Left colon (tissue), 2 donors: ENCODE measurements at places on chromosomes 3 and 15.

DNA sequence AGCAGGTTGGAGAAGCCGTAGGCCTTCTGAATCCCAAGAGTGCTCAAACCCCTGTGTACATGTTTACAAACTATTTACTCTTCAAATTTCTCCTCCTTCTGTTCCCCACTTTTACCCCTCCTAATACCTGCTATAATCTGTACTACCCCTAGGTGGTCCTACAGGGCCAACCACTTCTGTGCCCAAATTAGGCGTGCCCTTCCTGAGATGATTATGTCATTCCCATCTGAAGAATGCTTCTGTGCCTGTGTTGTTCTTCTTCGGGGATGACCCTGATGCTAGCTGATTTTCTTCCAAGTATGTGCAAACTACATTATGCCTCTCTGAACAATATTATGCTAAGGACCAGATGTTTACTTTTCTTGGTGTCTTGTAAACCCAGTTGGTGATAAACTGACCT lies 20.5 kb downstream of the RBP2 start:
- DNase-seq: no peak

- no peak for DNase-seq
These were observed 5.2 kb downstream of the LCMT2 start for GRCh38 chr15:43325039-43325684.

DNA sequence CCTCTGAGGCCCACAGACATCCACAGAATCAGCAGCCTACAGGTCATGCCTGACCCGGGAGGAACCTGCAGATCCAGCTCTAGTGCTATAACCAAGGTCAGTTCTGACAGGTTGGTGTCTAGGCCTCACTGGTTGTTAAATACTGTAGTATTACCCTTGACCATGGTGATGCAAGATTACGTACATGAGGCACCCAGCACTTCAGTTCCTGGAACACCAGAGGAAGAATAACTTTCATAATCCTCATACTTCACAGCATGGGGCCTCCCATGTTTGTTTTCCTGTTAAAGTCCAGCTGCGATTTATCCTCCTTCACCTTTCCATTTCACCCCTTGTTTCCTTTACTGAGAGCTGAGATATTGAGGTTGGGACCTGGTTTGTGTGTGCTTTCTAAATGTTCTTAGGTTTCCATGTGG lies 34.4 kb upstream of the GLCE start:
- DNase-seq: no peak

DNA sequence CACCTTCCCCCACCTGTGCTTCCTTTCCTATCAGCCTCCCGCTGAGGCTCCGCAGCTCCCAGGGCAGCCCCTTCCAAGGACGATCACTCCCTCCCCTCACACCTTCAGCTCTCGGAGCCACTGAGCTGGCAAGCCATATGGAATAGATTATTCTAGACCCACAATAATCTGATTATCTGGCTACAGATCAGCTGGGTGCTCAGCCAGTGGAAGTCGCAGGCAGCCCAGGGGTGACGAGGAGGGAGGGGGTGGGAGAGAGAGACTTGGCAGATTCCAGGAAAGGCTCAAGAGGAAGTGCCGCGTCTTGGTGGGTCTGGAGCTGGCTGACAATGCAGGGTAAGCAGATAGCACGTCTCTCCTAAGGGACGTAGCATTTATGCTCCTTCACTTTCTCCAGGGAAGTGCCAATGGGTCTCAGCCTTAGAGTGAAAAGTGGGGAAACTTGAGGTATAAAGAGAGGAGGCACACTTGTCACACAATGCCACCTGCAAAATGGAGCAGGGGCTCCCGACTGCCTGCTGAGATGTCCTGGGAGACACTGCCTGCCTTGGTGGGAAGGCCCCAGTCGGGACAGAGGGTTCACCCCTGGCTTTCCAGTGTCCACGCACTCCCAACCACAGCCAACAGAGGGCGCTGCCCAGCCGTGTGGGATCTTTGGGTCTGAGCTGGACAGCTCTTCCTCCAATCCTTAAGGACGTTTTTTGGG lies 9.4 kb upstream of the MESP1 start:
- DNase-seq: peak; percentile 71

- no peak for DNase-seq
These were observed 28.2 kb downstream of the GRAMD2A start for GRCh38 chr15:72169236-72169920.

DNA sequence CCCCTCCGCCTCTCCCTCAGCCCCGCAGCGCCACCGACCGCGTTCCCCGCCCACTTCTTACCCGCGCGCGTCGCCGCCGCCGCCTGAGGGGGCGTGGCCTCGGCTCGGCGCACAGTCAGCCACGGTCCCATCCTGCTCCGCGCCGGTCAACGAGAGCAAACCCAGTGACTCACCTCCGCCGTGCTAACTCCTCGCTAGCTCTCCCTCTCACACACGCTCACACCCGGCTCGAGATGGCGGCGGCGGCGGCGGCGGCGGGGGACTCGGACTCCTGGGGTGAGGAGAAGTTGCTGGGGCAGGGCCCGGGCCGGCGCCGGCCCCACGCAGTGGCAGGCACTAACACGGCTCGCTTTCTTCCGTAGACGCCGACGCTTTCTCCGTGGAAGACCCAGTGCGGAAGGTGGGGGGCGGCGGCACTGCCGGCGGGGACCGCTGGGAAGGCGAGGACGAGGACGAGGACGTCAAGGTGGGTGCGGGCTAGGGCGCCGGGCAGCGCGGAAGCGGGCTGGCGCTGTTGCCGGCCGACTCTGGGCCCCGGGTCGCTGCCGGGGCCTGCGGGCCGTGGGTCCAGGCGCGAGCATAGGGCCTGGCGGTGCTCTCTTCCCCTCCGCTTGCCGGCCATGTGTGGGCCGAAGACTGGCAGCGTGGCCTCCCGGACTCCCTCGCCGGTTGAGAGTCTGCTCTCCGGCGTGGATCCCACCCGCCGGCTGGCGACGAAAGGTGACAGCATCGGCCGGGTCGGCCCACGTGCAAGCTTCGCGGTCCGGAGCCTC lies at the start of gene EIF3J:
TSS of gene EIF3J (plus strand) at position 186 of the 773 bp plus-strand sequence. CDS start at position 234, 48 bp downstream.
- DNase-seq: peak; percentile 94

DNA sequence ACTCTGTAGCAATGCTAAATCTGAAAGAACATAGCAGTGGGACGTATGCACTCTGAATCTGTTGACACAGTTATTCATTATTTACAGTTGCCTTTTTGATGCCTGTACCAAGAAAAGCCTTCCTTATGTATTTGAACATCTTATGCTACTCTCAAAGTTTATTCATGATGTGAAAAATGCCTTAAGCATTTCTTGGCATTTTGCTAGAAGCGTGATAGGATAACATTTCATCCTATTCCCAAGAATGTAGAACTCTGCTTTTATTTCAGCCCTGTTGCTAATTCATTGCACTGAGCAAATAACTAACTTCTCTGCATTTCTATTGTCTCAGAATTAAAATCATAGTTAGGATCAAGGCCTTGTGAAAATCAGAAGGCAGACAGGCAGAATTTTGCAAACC lies 105.5 kb downstream of the STRIT1 start:
- DNase-seq: no peak

GRCh38 chr3:171950373-171950772 lies 89.0 kb upstream of the FNDC3B start:
- no peak for DNase-seq

GRCh38 chr3:81416812-81417211 lies 344.6 kb downstream of the GBE1 start:
- DNase-seq: no peak

DNA sequence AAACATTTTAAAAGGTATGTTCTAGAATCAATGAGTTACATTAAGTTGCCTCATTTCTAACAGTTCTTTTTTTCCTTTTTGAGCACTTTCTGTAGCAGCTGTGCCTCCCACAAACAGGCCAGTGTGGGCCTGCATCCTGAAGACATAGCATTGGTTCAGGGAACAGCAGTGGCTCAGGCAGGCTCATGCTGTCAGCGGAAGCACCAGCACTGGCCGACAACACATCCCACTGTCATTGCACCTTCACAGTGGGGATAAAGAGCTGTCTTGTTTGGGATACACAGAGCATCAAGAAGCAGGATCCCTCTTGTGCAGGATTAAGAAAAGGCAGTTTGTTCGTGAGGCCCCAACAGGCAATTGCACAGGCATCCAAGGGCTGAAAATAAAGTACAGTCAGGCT lies 123.3 kb downstream of the MOBP start:
- DNase-seq: no peak

DNA sequence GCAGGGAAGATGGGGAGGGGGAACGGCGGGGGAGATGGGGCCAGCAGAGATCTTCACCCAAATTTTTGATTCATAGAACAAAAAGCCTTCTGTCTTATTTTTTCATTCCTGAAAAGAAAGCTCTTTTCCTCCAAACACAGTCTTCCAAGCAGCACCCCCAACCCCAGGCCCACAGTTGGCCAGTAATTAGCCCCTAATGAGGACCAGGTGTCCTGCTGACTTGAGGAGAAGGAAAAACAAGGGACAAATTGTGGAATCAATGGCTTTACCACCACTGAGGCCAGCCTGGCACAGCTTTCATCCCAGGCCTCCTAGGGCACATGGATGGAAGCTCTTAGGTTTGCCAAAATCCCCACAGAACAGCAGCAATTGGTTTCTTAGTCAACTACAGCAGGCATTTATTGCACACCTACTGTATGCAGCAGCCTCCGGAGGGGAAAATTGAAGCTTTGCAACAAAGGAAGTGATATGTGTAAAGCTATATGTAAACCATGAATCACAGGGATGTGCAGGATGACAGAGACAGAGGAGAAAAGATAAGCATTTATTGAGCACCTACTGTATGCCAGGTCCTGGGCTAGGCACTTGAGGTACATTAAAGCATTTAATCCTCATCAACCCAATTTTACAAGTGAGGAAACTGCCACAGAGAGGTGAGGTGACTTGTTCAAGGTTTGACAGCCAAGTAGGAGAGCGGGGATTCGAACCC lies 199.5 kb downstream of the TBC1D2B start:
- DNase-seq: no peak

- no peak for DNase-seq
These were observed 54.8 kb upstream of the P3H2 start for GRCh38 chr3:190175490-190175889.

GRCh38 chr15:83358972-83359564 lies 74.6 kb upstream of the BNC1 start:
- no peak for DNase-seq

GRCh38 chr3:25173606-25174005 lies 254.5 kb upstream of the RARB start:
- DNase-seq: no peak

GRCh38 chr3:148100476-148100875 lies 597.2 kb upstream of the AGTR1 start:
- DNase-seq: no peak

DNA sequence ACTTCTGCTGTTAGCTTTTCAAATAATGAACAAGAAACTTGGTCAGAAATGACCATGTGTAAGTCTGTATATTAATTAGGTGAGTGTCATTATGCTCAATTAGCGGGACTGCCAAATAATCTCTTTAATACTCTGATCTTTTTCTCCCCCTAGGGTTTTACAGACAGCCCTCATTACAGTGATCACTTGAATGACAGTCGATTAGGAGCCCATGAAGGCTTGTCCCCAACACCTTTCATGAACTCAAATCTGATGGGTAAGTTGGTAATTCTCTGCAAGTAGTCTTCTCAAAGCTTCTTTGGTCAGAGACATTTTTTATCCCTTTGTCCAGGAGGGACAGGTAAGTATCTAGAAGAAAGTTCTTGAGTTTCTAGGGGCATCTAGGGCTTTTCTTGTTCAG lies 173.2 kb downstream of the TCF12 start:
- DNase-seq: no peak

- DNase-seq: no peak
These were observed 4.7 kb upstream of the RYK start for GRCh38 chr3:134255404-134255803.

DNA sequence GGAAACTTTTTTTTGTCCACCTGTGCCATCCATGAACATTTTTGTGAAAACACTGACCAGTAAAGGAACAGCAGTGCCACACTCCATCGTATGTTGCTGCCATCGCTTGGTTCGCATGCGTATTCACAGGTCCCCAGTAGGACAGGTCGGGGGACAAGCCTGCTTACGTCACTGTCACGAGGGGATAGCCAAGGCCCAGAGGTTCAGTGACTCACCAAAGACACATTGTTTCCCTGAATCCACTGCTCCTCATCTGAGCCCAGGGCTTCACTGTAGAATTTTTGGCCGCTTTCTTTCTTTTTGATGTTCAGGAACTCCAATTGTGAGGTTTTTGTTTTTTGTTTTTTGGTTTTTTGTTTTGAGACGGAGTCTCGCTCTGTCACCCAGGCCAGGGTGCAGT lies 5.9 kb downstream of the ADPRH start:
- DNase-seq: no peak

DNA sequence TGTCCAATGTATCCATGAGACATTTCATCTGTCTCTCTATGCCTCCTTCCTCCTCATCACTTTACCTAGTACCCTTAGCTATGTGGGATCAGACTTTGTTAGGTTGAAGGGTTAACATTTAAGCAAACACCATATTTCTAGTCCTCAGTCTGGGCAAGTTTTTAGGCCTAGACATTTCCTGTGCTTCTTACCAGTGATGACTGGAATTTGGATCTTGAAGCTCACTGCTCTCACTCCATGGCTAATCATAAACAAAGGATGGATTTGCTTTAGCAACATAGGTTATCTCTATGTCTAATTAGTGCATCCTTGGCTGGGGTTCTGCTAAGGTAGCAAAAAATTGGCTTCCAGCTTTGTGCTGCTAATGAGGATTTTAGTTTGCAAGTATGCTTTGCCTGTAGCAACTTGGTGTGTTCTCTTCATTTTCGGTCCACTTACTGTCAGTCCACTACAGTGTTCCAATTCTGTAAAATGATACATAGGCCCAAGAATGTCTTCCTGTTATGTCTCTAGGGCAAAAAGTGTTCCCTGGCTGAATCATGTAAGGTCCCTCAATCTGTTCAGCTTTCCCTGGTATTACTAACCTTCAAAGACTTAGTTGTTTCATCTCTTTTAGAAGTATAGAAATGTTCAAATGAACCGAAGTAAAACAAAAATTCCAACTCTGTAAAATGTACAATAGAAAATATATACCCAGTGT lies 615.4 kb downstream of the CADM2 start:
- DNase-seq: no peak

DNA sequence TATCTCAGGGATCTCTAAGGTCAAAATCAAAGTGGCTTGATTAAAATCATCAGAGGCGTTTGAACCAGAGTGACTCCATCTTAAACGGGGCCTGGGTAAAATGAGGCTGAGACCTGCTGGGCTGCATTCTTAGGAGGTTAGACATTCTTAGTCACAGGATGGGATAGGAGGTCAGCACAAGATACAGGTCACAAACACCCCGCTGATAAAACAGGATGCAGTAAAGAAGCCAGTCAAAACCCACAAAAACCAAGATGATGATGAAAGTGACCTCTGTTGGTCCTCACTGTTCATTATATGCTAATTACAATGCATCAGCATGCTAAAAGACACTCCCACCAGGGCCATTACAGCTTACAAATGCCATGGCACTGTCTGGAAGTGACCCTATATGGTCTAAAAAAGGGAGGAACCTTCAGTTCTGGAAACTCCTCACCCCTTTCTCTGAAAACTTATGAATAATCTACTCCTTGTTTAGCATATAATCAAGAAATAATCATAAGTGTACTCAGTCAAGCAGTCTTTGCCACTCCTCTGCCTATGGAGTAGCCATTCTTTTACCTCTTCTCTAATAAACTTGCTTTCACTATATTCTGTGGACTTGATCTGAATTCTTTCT lies 143.3 kb upstream of the SLCO3A1 start:
- DNase-seq: no peak
